ENCODE measurements at places on chromosomes 13 and 19.

GRCh38 chr13:70758932-70759331, 650.7 kb upstream of the KLHL1 start:
- DNase-seq: no peak

GRCh38 chr19:30783212-30783611, 411.0 kb downstream of the ZNF536 start:
- no peak for DNase-seq

DNA sequence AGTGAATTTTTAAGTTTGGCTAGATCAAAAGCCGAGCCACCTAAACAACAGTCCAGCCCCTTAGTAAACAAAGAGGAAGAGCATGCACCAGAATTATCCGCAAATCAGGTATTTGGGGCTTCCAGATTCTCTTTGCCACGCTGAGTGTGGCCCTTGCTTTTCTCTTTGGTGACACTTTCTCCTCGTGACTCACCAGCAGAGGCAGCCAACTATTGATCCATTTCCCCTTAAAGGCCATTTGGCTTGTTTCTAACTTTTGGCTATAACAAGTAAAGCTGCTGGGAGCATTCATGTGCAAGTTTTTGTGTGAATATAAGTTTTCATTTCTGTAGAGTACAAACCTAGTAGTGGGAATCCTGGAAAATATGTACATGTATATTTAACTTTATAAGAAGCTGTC, 17.6 kb upstream of the WDR88 start:
- no peak for DNase-seq

GRCh38 chr19:18832306-18833140, 764 bp downstream of the UPF1 start:
- DNase-seq: no peak

GRCh38 chr19:2524840-2525723, 49.2 kb downstream of the GADD45B start:
- peak; percentile 65 for DNase-seq

DNA sequence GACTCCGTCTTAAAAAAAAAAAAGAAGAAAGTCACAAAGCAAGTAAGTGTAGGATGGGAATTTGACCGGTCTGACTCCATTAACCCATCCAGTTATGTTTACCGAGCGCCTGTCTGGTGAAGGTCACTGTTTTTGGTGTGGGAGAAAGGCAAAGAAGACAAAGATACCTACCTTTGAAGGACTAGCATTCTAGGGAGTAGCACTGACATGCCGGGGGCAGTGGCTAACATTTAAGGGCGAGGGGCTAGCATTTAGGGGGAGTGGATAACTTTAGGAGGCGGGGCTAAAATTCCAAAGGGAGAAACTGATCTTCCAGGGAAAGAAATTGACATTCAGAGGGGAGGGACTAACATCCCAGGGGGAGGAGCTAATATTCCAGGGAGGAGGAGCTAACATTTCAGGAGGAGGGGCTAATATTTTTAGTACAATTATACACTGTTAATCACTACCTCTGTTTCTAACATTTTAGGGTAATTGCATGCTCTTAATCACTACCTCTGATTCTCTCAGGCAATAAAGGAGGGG, 8.7 kb downstream of the GPR32 start:
- no peak for DNase-seq

DNA sequence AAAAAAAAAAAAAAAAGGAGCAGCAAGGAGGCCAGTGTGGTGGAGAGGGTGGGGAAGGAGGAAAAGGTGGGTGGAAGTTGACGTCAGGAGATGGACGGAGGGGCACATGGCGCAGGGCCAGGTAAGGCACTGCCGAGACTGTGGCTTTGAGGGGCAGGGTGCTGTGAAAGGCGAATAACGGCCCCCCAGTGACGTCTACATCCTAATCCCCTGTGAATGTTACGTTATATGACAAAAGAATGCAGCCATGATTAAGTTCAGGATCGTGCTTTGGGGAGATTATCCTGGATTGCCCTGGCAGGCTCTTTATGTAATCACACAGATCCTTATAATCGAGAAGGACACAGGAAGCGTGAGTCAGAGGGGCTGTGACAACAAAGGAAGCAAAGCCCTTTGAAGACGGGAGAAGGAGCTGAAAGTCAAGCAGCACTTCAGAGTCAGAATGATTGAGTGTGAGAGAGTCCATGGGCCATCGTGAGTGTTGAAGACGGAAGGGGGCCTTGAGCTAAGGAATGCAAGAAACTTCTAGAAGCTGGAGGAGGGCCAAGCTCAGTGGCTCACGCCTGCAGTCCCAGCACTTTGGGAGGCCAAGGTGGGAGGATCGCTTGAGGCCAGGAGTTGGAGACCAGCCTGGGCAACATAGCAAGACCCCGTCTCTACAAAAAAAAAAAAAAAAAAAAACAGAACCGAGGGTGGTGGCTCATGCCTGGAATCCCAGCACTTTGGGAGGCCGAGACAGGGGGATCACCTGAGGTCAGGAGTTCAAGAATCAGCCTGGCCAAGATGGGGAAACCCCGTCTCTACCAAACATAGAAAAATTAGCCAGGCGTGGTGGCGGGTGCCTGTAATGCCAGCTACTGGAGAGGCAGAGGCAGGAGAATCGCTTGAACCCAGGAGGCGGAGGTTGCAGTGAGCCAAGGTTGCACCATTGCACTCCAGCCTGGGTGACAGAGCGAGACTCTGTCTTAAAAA, 13.8 kb upstream of the CEACAM16 start:
- DNase-seq: peak; percentile 84

DNA sequence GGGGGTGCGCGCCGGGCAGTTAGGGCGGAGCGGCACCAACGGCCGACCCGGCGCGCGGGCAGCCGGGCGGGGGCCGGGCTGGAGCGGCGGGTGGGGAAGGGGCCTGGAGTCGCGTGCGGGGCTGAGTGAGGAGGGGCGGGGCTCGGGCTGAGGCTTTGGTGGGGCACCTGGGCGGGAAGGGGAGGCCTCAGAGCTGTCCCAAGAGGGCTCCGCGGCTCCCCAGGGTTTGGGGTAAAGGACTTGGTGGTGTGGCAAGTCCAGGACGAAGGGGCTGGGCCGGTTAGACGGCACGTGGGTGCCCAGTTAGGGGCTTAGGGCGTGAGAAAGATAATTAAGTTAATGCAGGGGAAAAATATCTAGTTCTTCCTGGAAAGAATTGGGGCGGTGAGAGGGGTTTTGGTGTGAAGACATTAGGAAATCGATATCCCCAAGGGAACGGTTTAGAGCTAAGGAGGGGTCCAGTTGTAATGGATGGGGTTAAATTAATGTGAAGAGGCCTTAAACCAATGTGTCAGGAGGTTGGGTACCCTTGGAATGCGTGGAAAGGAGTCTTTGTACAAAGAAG, 496 bp downstream of the ZNF574 start:
- no peak for DNase-seq

DNA sequence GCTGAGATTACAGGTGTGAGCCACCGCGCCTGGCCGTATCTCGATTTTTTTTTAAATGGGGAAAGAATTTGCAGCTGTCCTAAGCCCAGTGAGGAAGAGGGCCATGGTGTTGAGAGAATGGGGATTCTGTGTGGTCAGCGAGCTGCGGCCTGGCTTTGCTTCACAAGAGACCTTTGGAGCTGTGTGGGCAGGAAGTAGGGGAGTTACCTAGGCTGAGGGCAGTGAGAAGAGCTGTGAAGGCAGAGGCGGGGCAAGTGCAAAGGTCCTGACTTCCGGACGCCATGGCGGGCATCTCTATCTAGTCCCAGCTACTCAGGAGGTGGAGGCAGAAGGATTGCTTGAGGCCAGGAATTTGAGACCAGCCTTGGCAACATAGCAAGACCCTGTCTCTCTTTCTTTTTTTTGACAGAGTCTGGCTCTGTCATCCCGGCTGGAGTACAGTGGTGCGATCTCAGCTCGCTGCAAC, 4.9 kb downstream of the AP2A1 start:
- DNase-seq: no peak

DNA sequence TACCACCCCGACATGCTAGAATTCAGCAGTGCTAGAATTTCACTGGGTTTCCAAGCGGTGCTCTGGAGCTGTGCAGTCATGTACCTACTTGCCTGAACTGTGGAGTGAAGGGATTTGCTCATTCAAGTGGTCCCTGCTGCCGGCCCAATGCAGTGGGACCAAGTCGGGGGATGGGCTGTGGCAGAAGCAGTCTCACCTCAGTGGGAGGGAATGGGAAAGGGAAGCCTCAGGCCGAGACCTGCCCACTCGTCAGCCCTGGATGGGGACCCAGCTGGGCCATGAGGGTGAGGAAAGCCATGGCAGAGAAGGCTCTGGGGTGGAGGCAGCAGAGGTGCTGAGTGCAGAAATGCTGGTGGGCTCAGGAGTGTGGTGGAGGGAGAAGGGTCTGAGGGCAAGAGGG, 14.9 kb downstream of the KLHL26 start:
- DNase-seq: peak; percentile 42

DNA sequence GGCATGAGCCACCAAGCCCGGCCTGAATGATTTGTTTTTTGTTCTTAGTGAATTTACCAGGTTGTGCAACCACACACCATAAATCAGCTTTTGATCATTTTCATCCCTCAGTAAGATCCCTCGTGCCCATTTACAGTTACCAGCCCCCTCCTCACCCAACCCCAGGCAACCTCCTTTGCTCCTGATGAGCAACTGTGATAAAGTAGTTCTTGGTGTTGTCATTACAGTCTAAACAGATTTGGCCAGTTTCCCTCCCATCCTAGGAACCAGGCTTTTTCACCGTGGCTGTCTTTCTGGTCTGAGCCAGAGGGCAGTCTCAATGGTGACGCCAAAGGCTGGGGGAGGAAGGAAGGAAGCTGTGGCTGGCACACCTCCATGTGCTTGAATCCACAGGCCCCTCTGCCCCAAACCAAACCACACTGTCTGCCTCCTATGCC, 61.2 kb upstream of the WDFY2 start:
- DNase-seq: peak; percentile 71

DNA sequence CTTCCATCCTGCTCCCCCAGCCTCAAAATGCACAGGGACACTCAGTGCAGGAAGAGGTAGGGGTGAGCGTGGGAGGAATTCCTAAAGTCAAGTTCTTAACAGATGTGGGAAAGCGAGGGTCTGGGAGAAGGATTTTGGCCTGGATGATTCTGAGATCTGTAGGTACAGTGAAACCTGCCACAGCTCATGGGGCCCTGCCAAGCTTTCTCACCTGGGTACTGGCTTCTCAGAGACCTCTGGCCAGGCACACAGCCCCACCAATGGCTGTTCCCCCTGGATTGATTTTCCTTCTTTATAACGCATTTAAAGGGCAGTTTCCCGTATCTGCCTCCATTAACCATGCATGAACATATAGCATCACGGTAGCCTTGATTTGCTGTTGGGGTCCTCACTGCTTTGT, 47.0 kb upstream of the GSX1 start:
- no peak for DNase-seq

DNA sequence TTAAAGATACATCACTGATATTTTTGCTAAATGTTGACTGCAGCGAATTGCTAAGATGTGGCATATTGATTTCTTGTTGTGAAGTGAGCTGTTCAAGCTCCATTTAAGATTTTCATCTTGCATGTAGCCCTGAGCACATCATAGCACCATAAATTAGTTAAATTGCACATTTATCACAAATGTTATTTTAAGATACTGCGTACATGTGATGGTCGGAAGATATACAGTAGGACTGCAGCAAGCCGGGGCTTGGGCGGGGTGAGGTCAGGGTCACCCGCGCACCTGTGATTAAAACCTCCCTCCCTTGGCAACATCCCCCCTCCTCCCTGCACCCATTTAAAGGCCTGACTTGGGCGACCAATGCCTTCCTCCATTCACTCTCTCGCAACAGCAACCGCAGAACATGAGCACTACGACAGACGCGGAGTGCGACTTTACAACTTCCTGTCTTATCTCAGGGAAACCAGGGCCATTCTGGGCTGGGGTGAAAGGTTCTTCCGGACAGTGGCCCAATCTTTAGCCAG, 76.6 kb downstream of the TSHZ3 start:
- no peak for DNase-seq

GRCh38 chr19:40143612-40144011, 47.6 kb upstream of the MAP3K10 start:
- DNase-seq: no peak

DNA sequence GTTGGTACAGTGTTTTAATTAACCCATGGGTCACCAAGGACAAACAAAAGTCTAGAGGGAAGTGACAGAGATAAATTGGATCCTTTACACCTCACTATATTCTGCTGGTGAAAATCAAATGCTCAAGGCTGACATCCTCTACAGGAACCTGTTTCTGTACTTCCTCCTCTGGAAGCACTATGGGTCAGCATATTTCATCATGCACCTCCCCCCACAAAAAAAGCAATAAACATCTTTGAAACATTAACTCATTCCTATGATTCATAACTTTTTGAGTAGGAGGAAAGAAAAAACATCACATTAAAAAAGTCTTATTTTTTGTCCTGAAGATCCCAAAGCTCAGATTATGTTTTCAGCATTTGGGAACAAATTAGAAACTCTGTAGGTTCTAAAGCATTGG, 588.3 kb upstream of the SGCG start:
- DNase-seq: peak; percentile 29

GRCh38 chr19:5987077-5987818, 9.3 kb upstream of the RANBP3 start:
- peak; percentile 70 for DNase-seq

DNA sequence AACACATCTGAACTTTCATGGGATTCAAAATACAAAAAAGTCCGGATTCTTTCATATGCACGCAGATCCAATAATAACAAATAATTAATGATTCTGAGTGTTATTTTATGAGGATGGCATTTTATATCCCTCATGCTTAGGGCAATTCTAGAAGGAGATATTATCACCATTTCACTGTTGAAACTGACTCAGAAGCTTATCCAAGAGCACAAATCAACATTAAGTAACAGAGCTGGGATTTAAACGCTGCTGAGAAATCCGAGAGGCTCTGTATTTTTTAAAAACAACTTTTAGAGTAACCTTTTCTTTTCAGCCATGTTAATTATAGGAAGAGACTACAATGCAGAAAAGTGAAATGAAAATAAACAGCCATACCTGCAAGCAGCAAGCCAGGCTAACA, 30.3 kb downstream of the ATP7B start:
- DNase-seq: no peak

DNA sequence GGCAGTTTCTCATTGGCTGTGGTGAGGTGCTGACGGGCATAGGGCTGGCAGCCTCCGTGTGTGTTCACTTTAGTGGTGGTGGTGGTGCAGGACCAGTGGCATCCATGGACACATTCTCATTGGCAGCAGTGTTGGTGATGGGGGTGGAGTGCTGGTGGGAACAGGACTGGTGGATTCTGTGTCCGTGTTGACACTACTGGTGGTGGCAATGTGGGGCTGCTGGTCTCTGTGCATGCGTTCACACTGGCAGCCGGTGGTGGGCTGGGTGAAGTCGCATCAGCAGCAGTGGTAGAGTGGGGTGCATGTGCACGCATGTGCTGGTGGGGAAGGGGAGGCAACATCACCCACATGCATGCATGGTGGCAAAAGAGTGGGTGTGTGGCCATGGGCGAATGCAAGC, 1471.4 kb upstream of the PCDH20 start:
- no peak for DNase-seq

GRCh38 chr13:109649713-109650112, 136.7 kb downstream of the IRS2 start:
- no peak for DNase-seq

DNA sequence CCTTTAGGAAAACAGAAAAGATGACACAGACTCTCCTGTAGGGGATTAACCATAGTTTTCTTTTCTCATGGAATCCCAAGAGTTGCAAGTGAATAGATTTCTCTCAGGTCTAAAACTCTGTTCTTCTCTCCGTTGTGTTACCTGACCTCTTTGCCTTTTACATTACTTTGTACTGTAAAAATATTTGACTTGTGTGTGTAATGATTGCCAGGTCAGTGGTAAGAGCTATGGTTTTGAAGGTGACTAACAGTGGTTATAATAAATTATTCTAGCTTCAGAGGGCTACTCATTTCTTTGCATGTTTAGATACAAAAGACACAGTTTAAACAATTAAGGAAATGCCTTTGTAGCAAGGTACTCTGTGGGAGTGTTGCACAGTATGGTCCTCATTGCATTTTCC, 23.0 kb upstream of the PSG2 start:
- no peak for DNase-seq

Measured in bronchial epithelial cell (primary cell).